GM03348 (cell line): ENCODE measurements at places on chromosomes 2 and 18.
A peak's percentile ranks its signal among the peaks of the same experiment; 100 is the strongest.

GRCh38 chr2:191747170-191747530, 69.2 kb downstream of the NABP1 start:
- no peak for DNase-seq

- no peak for DNase-seq
These were observed 122.8 kb upstream of the WDSUB1 start for GRCh38 chr2:159409116-159409800.

DNA sequence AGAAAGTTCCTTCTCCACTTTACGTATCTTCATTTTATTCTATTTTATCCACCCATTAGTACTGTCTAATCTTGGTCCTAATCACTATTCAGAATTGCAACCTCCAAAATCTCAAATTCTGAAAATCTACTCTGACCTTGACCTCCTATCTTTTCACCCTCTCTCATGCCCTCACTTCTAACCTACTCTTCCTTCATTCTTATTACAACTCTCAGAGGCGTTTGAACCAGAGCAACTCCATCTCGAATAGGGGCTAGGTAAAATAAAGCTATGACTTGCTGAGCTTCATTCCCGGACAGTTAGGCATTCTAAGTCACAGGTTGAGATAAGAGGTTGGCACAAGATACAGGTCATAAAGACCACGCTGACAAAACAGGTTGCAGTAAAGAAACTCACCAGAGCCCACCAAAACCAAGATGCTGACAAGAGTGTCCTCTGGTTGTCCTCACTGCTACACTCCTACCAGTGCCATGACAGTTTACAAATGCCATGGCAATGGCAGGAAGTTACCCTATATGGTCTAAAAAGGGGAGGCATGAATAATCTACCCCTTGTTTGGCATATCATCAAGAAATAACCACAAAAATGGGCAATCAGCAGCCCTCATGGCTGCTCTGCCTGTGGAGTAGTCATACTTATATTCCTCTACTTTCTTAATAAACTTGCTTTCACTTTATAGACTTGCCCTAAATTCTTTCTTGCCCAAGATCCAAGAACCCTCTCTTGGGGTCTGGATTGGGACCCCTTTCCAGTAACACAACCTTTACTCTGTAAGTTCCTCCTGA, 11.4 kb downstream of the CCDC88A start:
- DNase-seq: no peak

GRCh38 chr2:171225302-171225980, 64.7 kb upstream of the TLK1 start:
- peak; percentile 53 for DNase-seq

DNA sequence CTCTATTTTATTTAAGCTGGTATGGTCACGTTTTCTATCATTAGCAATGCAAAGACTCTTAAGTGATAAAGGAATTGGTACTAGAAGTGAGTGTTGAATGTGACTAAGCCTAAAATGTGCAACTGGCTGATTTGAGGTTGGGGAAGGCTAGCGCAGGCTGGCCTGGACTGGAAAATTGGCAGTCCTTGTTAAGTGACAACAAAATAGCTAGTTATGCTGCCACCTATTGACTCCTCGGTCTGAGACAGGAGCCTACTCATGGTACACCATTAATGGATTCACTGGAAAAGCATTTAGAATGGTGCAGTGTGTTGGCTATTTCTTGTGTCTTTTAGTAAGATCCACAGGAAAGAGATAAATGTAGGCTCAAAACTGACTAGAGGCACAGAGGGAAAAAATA, 5.7 kb upstream of the WIPF1 start:
- peak; percentile 68 for DNase-seq

DNA sequence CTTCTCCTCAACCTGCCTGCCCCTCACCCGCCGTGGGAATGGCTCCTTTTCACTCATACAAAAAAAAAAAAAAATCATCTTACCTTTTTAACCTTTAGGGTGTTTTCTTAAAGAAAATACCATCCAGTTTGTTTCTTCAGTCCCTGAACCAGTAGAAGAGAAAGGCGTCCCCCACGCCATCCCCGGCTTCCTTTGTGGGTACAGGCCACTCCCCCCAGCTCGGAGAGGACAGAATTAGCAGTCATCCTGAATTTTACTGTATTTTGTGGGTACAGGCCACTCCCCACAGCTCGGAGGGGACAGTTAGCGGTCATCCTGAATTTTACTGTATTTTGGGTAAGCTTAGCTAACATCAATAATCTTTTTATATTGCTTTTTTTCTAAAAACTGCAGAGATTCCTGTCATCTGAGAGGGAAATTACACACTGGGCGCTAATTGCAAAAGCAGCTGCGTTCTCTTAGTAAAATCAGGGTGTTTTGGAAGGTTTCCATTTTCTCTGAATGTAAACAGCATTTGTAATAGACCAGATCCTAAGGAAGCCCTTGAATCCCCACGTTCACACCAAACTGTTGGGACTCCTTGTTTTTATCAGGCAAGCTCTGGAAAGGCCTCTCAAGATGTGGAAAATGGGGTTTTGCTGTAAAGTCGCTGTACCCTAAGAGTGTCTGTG, 72.5 kb downstream of the NFATC1 start:
- DNase-seq: no peak

GRCh38 chr18:5175378-5175777, 21.7 kb downstream of the AKAIN1 start:
- DNase-seq: no peak

DNA sequence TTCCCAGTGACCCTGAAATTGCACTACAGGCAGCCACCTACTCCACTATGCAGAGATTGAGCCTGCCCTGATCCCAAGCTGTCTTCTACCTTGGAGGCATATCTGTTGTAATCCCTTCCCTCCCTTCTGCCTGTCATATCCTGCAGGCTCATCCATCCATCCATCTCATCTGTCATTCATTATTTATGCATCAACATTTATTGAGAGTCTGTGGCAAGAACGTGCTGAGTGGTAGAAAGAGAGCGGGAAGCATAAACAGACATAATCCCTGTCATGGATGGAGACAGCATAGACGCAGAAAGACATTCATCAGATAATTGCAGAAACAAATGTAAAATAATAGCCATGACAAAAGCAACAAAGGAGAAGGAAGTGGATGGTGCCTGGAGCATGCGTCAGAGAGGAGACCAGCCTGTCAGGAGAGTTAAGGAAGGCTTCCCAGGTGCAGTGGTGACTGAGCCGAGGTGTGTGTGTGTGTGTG, 110.7 kb upstream of the STPG4 start:
- no peak for DNase-seq

DNA sequence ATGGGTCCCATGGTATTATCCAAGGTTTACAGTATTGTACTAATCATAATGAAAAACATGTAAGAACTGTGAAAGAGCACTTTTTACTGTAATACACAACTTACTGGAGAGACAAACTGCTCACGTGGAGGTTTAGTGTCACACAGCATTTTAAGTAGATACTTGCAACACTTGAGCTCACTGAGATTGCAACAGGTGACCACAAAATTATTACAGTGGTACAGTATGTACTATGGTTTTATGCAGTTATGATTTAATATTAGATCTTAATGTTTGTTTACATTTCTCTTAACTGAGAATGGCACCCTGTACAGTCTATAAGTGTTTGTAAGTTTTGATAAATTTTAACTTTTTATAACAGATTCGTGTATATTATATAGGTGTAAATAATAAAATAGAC, 118.6 kb upstream of the SKOR2 start:
- no peak for DNase-seq

- no peak for DNase-seq
These were observed 38.8 kb downstream of the BMP10 start for GRCh38 chr2:68832233-68832869.

GRCh38 chr2:73999881-74000597, 15.3 kb downstream of the TET3 start:
- no peak for DNase-seq

DNA sequence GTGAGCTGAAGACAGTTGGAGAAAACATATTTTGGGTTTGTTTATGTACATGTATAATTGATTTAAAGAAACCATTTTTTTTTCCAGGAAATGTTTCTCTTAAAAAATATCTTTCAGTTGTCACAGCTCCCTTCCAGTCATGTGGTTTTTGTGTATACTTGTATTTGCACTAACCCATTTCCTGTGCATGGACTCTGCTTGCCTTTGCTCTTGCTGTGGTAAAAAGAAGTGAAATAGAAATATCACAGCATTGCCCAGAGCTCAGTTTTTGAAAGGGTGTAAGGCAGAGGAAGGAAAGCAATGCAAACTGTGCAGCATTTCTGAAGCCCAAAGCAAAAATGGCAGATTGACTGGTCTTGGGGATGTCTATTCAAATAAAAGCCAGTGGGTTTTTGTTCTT, 10.4 kb upstream of the DOCK10 start:
- DNase-seq: no peak

GRCh38 chr2:68121873-68122679, 35.6 kb upstream of the PNO1 start:
- peak; percentile 86 for DNase-seq

DNA sequence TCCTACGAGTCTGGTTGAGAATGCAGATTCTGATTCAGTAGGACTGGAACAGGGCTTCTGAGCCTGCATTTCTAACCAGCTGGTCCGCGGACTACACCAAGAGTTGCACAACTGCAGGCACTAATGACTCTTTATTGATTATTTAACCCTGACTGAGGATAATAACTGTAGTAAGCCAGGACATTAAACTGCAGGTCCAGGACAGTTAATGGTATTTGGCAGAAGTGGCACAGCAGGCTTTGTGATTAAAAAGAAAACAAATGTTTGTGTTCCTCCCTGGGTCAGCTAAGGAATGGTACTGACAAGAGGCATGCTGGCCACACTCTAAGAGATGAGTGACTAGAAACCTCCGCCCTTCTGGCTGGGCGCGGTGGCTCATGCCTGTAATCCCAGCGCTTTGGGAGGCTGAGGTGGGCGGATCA, 59.4 kb downstream of the ALPK2 start:
- DNase-seq: peak; percentile 29

DNA sequence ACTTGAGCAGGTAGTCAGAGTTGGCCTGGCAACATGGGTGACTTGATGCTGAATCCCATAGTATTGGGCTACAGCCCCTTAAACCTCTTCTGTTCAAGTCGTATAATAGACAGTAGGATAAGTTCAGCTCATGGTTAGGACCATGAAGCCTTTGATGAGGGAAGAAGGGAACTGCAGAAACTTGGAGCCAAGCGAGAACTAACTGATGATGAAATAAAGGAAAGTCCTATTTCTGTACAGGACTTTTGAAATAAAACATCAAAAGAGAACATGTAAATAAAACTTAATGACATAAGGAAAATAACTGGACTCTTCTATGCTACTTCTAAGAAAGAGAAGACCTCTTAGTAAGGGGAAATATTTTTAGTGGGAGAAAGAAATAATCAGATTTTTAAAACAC, 51.2 kb upstream of the UGP2 start:
- DNase-seq: no peak

DNA sequence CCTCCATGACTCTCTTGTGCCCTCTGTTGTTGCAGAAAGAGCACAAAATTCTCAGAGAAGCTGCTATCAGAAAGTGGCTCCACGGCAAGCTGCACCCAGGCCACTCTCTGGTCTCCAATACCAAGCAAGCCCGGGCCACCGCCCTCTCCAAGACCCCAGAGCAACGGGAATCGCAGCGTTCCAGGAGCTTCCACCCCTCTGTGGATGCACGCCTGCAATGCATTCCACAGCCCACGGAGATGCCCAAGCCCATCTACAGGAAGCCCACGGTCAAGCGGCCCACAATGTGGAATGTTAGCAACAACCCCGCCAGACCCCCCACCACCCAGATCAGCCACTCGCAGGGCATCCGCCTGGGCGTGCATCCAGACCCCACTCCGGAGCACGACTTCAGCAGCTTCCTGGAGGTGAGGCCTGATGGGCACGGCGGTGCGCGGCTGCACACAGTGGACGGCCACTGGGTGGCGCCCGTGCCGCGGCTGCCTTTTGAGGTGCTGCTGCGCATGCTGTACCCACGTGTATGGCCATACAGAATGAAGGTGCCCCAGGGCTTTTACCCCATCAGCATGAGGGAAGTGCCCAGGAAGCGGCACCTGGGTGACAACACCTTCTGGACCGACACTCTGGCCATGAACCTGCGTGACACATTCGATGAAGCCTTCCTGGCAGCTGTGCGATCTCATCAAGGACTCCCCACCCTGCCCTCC, 6.3 kb downstream of the ANKRD53 start:
- DNase-seq: peak; percentile 71

GRCh38 chr2:147689220-147689909, 155.5 kb upstream of the ACVR2A start:
- DNase-seq: no peak

GRCh38 chr18:13369353-13369752, 150.8 kb downstream of the LDLRAD4 start:
- no peak for DNase-seq

DNA sequence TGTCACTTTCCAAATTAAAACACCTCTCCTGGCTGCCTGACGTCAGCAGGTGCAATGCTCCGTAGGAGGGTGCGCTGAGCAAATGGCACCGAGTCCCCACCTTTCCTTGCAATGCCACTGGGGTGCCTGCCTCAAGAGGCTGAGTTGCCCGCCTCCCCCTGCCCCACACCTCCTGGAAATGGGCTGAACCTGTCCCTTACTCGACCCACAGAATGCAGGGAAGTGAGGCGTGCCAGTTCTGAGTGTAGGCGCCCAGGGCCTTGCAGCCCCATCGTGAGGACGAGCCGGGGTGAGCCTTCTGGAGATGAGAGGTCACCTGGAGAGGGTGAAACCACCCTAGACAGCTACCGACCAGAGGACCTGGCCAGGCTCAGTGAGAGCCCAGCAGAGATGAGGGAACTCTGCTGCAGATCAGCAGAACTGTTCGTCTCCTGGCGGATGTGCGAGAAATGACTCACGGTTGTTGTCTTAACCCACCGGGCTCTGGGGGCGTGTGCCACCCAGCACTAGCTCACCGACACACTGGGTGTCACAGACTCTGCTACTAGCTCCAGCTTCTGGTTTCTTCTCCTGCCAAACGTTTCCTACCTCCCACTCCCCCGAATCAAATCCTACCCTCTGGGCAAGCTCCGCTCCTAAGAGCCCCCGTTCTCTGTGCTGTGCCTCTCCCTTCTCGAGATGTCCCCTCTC, 168.7 kb upstream of the HDAC4 start:
- no peak for DNase-seq

DNA sequence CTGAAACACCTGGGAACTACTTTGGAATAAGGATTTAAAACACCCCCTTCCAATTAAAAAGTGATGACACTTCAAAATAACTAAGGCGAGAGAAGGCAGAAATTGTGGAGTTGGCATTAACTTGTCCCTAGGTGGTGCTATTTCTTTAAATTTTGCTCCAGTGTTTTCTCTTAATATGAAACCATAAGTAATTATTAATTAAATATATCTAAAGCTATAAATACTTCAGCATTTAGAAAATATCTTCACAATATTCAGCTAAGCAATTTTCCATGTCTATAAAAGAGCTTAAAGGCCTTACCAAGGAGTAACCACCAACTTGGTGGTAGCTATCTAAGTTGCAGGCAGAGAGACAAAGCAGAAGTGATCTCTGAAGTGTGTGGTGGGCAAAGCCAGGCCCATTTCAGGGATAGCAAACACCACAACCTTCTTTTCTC, 186.8 kb upstream of the PGAP1 start:
- peak; percentile 52 for DNase-seq

GRCh38 chr2:119225105-119225865, 1.7 kb downstream of the STEAP3 start:
- DNase-seq: no peak
